ENCODE measurements at places on chromosomes 16 and 17.

GRCh38 chr17:32498391-32498790 lies 11.6 kb downstream of the CDK5R1 start:
- DNase-seq: no peak

GRCh38 chr17:72982680-72983079 lies 109.8 kb downstream of the SLC39A11 start:
- peak; percentile 17 for DNase-seq

DNA sequence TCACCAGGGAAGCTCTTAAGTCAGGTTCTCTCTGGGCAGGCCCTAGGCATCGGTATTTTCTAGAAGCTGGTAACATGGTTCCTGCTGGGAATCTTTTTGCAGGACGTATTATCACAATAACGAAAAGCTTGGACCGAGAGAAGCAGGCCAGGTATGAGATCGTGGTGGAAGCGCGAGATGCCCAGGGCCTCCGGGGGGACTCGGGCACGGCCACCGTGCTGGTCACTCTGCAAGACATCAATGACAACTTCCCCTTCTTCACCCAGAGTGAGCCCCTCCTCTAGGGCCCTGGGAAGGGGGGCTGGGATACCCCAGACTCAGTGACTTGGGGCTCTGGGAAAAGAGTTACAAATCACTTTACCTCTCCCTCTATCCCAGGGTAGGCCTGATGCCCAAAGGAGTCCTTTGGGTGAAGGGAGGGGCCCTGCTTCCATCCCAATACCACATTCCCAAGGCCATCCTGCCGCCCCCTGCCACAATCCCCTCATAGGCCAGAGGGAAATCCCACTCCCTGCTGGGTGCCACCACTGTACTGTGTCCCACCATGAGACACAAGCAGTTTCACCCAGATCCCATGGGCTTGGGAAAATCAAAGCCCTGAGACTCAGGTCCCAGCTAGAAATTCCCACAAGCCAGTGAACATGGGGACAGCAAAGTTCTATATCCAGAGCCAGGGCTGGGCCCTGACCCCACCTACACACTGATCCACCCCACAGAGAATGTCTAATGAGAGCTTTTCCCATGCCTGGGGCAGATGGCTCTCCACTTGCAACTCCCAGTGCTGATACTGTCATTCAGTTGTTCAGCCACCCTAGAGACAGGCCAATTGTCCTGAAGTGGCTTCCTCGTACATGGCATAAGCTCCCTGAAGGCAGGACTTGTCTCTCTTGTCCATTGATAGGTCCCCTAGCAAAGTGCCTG lies 23.0 kb downstream of the CDH5 start:
- DNase-seq: no peak

GRCh38 chr16:73015612-73016487 lies 32.1 kb downstream of the ZFHX3 start:
- DNase-seq: no peak

DNA sequence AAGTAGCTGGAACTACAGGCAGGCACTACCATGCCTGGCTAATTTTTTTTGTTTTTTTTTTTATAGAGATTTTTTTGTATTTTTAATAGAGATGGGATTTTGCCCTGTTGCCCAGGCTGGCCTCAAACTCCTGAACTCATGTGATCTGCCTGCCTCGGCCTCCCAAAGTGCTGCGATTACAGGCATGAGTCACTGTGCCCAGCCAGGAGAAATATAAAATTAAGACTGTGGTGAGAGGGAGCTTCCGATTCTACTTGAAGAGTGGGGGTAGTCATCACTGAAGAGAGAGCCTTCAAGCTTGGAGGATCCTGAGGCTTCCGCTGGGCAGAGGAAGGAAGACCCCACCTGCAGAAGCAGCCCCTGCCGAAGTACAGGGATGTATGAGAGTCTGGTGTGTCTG lies 34.4 kb upstream of the RGS9 start:
- DNase-seq: no peak

DNA sequence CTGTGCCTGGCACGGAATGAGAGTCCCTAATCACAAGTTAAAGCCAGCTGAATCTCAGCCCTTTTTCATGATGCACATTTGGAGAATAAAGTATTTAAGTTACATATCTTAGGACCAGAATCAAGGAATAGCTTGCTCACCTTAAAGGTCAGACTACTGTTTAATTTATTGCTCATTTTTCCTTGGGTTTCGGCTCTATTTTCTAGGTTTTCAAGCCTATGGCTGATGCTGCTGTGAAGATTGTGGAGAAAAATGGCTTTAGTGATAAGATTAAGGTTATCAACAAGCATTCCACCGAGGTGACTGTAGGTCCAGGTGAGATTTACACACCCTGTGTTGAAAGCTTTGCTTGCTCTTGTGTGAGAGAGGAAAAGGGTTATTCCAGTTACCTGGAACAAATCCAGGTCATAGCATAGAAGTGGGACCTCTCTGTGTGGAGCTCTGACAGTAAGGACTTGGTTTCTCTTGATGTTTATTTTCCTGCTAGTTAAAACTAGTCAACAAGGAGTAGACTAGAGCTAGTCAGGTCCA lies 18.1 kb downstream of the PRMT7 start:
- DNase-seq: no peak

DNA sequence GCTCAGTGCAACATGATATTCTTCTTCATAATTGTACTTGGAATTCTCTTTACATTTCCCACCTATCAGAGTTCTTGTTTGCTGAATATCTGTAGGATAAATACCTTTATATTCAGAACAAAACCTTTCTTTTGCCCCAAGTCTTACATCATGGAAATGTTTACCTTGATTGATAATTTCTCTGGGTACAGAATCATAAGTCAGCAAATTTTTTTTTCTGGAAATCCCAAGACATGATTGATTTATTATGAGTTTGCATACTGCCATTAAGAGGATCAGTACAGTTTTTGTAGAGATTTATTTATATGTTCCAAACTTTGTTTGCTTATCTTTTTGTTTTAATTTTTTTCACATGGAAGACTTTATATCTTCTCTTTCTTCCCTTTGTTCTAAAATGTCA lies 699.8 kb upstream of the KIF2B start:
- DNase-seq: no peak

DNA sequence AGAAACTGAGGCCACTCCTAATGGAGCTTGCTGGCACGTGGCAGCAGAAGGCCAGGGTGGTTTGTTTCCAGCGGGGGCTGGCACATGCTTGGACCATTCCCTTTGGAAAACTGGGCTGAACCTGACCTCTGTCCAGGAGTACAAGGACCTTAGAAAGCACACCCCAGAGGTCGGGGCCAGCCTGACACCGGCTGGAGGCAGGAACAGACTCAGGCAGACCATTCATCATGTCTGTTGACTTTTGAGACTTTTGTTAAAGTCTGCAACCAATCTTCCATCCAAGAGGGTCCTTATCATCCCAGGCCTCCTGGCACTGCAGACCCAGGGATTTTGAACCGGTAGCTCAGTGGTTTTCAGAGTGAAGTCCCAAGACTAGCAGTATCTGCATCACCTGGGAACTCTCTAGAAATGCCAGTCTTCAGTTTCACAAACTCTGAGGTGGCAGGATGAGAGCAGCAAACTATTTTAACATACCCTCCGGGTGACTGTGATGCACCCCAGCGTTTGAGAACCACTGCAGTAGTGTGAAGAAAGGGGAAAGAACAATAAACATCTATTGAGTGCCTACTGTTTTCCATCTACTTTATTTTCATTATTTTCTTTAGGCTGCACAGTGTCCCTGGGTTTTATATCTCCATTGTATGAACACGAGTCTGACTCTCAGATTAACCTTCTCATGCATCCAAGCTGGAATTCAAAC lies 145.3 kb upstream of the PLCG2 start:
- no peak for DNase-seq

GRCh38 chr17:60311186-60311585 lies 80.7 kb downstream of the USP32 start:
- DNase-seq: no peak

GRCh38 chr16:68366062-68366461 lies 55.2 kb downstream of the PRMT7 start:
- no peak for DNase-seq

DNA sequence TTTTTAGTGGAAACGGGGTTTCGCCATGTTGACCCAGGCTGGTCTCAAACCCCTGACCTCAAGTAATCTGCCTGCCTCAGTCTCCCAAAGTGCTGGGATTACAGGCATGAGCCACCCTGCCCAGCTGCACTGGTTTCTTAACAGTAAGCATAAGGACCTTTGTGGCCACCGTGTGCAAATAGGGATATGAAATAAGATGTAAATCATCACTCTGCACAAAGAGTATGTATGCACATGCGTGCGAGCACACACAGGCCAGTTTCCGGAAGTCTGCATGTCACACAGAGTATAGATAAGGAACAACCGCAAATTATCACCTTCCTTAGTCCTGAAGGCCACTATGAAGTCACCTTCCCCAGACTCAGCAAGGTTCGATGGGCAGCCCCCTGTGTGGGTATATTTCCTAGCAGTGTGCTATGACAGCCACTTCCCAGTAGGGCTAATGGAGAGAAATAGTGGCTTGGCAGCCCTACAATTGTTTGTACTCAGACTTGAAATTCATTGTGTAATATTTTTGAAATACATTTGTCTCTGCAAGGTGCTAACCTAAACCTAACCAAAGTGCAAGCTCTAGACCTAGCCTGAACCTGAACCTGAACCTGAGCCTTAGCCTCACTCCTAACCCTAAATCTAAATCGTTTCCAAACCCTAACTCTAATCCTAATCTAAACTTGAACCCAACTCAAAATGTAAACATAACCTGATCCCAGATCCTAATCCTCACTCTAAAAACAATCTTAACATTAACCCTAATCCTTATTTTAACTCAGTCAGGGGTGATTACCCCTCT lies 48.4 kb upstream of the SKAP1 start:
- DNase-seq: no peak

GRCh38 chr17:39139561-39139960 lies 11.9 kb downstream of the PLXDC1 start:
- no peak for DNase-seq

DNA sequence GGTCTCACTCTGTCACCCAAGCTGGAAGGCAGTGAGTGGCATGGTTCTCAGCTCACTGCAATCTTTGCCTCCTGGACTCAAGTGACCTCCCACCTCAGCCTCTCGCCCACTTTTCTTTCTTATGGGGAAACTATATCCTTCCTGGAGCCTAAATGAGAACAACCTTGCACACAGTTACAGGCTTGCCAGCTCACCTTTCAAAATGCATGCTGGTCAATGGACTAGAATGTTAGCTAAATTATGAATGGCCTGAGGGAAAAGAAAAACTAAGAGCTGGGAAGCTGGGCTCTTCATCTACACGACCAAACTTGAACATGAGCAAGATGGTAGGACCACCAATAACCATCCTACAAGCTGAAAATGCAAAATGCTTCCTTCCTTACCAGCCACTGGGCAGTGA lies 10.6 kb upstream of the LHX1 start:
- DNase-seq: no peak

GRCh38 chr17:37135576-37135975 lies 186.8 kb downstream of the AATF start:
- DNase-seq: no peak

DNA sequence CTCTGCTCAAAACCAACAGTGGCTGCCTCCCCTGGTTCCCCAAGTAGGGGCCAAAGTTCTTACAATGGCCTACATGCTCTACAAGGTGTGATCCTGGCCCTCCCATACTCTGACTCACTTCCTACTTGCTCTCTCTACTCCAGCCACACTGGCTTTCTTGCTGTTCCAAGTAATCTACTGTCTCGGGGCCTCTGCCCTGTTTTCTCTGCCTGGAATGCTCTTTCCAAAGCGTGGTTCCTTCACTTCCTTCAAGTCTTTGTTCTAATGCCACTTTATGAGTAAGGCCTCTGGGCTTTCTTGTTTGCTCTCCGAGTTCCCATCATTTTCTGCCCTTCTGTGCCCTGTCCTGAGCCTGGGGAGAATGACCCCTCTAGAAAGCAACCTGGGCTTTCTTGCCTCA lies 4.1 kb upstream of the CDH3 start:
- DNase-seq: no peak

- DNase-seq: no peak
Observed at GRCh38 chr16:49695782-49696413, 160.0 kb downstream of the ZNF423 start.

- DNase-seq: no peak
Observed at GRCh38 chr16:46788891-46789474, 40.8 kb upstream of the MYLK3 start.

- no peak for DNase-seq
Observed at GRCh38 chr17:57803021-57803420, 46.8 kb downstream of the MRPS23 start.

GRCh38 chr17:49390548-49391324 lies 23.9 kb downstream of the PHB1 start:
- no peak for DNase-seq

DNA sequence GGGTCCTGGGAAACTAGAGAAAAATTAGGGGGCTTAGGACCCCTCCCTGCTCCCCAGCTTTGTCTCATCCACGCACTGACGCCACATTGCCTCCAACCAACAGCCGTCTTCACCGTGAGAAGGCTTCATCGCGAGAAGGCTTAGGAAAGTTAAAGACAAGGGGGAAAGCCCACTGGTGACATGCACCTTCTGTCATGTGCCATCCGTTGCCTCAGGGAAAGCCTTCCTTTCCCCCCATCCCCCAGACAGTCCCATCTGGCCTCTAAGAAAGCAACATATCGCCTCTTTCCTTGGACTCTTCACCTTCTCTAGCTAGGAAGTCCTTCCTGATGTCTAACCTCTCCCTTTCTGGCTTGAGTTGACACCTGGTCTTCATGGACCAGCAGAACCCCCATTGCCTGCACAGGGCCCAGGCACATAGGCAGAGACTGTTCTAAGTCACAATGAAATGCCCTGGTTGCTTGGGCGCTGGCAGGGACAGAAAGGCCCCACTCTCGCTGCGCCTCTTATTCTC lies 2.1 kb downstream of the FOXN1 start:
- no peak for DNase-seq

DNA sequence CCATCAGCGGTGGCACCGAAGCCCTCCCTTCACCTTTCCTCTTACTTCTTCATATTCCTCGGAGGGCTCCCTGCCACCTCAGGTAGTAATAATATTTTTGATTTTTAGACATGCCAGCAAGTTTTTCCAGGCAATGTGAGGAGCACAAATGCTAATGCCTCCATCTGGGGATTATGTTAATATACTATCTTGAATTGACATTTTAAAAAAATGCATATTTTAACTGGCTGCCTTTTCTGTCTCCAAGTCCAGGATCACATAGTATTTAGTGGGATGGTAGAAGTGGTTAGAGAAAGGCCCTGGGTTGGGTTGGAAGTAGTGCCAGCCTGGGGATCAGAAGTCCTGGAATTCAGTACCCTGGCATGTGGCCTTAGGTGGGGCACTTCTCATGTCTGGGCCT lies 147.0 kb downstream of the SPACA3 start:
- no peak for DNase-seq

GRCh38 chr16:70753694-70754325 lies 47.1 kb downstream of the VAC14 start:
- DNase-seq: no peak

Measured in NCI-H2227 treated with DMSO at 0.1 percent for 48 hours (cell line).